Left lobe of liver (tissue), 2 donors: ENCODE measurements at places on chromosomes 1 and 21.

DNA sequence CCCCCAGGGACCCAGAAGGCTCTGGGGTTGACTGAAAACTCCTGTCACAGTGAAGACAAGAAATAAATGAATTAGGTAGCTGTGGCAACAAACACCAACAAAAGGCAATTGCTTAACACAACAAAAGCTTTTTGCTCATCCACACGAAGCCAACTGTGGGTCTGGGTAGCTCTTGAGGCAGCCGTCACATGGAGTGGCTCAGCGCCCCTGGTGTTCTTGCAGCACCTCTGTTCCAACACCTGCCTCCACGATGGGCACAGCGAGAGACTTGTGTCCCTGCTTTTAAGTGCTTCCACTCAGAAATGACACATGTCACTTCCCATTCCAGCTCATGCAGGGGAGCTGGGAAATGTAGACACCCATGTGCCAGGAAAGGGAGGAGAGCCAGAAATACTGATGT, 364.5 kb upstream of the DUSP10 start:
- DNase-seq, result no peak

GRCh38 chr1:79974659-79975058, 968.1 kb upstream of the ADGRL4 start:
- DNase-seq, result no peak

DNA sequence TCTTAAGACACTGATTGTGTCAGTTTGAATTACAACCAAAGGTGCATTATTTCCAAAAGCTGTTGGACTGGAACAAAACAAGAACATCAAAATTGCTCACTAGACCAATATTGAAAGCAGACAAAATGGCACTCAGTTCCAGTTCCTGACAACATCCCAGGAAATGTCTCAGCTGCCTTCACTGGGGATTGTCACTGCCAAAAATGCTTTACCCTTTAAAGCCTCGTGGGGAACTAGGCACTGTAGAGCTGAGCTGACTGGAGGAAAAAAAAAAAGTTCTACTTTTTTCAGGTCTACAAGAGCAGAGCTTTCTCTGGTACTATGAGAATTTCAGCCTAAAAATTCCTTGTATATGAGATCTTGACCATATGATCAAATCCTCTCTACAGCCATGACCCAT, 21.9 kb downstream of the GPR52 start:
- DNase-seq, result no peak

- no peak for DNase-seq
Measured at GRCh38 chr1:230120921-230121381, 53.9 kb downstream of the GALNT2 start.

GRCh38 chr1:237975376-237975775, 84.7 kb upstream of the ZP4 start:
- no peak for DNase-seq

DNA sequence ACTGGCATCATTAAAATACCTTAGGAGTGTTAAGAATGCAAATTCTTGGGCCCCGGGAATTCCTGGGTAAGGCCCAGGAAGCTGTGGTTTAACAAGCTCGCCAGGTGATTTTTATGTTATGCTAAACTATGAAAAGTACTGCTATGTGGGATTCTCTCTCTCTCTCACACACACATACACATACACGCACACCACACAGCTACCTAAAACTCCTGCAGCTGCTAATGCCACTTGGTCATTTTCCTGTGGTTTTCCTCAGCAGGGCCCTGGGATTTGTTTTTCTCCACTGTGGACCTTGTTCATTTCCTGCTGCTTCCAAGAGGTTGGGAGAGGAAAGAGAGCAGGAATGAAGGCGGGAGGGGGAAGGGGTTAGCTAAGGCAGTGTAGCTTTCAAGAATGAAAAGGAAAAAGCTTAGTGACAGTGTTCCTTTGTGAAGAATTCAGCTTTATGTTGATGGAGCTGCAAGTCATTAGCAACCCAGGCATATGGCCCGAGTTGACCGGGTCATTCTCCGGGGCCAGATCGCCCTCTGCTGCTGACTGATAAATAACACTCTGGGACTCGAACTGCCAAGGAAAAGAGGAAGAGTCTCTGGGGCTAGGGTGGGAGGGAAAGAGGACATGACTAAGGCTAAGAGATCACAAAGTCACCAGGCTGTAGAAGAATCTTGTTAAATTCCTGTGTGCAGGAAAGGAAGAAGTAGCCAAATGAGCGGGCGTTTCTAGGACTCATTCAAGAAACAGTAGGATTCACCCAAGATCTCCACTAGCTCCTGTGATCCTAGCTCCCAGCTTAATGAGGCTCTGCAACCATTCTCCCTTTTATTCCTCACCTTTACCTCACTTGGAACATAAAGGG, 30.5 kb upstream of the LRIG2 start:
- DNase-seq, result peak; percentile 78

DNA sequence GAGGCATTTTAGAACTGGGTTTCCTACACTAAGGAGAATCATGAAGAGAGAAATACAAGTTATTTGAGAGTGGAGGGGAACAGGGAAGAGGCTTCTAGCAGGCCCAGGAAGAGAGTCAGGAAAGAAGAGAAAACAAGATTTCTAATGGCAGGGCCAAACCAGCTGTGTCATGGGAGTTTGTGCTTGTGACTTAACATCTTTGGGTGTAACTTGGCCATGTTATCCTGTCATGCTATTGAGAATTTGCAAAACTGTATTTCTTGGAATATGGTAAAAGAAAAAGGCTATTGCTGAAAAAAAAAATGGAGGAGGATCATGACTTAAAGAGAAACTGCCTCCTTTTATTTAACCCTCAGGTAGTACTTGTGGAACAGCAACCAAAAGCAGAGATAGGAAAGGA, 47.4 kb upstream of the TNFSF18 start:
- DNase-seq, result no peak

- DNase-seq, result no peak
Measured at GRCh38 chr1:111731956-111732355, 7.2 kb downstream of the INKA2 start.

GRCh38 chr1:198465201-198466144, 75.0 kb downstream of the ATP6V1G3 start:
- no peak for DNase-seq

DNA sequence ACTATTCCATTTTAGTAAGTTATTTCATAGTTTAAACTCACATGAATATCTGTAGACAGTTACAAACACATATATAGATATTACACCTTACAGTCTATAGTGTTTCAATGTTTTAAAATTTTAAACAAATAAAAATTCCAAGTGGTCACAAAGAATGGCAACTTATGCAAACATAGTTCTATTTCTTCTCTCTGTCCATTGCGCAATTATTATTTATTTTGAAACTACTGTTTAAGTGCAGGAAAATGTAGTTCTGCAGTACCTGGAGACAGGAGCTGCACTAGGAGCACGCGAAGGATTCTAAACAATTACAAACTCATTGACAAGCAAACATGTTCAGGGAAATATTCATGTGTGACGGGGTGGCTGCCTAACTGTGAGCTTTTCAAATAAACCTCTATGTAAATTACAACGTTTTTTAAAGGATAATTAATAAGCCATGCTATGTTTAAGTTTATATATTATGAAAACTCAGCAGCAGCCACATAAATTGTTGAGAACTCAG, 312.0 kb upstream of the DUSP10 start:
- DNase-seq, result no peak

GRCh38 chr21:39120876-39121599, 62.2 kb downstream of the PSMG1 start:
- DNase-seq, result peak; percentile 6
